ENCODE measurements at places on chromosomes 1 and 21. TPM values are rescaled to one million over a fixed set of nuclear protein-coding genes. Genes with fewer than 3 reads are reported as not detected.
A peak's percentile ranks its signal among the peaks of the same experiment; 100 is the strongest.

GRCh38 chr1:105591681-105592080 is 1464.8 kb upstream of the PRMT6 start:
- no peak for DNase-seq
- no peak overlapping the region for H3K4me3 ChIP-seq
- H3K4me1 ChIP-seq: no peaks in the 10 kb centered on the region
- H3K27me3 ChIP-seq: no peaks in the 10 kb centered on the region
- no peaks in the 10 kb centered on the region for H3K36me3 ChIP-seq

DNA sequence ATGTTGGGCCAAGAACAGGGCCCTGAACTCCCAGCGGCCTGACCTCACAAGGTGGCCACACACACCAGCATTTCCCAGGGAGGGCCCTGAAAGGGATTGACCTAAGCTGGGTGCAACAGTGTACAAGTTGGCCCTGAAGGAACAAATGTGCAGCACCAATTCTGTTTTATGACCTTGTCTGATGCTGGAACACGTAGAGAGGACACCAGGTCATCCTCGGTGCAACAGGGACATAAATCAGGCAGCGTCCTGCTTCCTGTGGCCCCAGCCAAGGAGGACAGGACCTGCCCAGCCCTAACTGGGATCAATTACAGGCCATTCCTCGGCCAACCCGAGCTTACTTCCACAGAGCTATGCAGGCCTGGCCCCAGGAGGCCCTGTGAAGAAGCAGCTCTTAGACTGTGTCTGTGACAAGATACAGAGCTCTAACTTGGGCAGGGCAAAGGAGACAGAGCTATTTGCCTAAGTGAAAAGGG is 12.8 kb upstream of the PHC2 start:
- H3K4me1 ChIP-seq: peaks cover 11% of the 10 kb centered on the region
- no peaks in the 10 kb centered on the region for H3K36me3 ChIP-seq
- no peak overlapping the region for H3K4me3 ChIP-seq
- peaks cover 1% of the 10 kb centered on the region for H3K27me3 ChIP-seq
- no peak for DNase-seq
- no peak overlapping the region for H3K27ac ChIP-seq

DNA sequence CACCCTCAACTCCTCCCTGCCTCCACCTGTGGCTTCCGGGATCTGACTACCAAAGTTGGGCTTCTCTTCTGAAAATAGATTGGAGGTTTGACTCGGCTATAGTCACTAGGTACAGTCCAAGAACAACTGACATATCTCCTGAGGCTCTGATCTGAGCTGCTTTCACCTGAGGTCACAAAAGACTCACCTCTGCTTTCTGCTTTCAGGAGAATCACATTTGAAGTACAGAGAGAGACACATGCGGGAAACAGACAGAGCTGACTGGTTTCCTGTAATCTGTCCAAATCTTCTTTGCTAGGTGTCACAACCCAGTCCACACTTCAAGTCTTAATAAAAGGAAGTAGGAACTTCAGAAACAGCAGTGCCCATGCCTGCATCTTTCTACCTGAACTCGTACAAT is 245.4 kb upstream of the CHRM3 start:
- H3K27me3 ChIP-seq: no peaks in the 10 kb centered on the region
- H3K4me3 ChIP-seq: no peak overlapping the region
- H3K4me1 ChIP-seq: no peaks in the 10 kb centered on the region
- H3K36me3 ChIP-seq: no peaks in the 10 kb centered on the region

GRCh38 chr1:52631759-52632331 is 1.1 kb upstream of the SHISAL2A start:
- peaks cover 2% of the 10 kb centered on the region for H3K27me3 ChIP-seq
- no peak overlapping the region for H3K27ac ChIP-seq
- H3K4me3 ChIP-seq: no peak overlapping the region
- no peaks in the 10 kb centered on the region for H3K36me3 ChIP-seq
- DNase-seq: no peak

GRCh38 chr1:89761901-89762300 is 58.9 kb upstream of the LRRC8D start:
- no peak for DNase-seq
- no peak overlapping the region for H3K27ac ChIP-seq
- peaks cover 38% of the 10 kb centered on the region for H3K27me3 ChIP-seq
- H3K4me3 ChIP-seq: no peak overlapping the region
- H3K4me1 ChIP-seq: peaks cover 31% of the 10 kb centered on the region

- H3K4me1 ChIP-seq: peaks cover 51% of the 10 kb centered on the region
- H3K4me3 ChIP-seq: no peak overlapping the region
- H3K27ac ChIP-seq: no peak overlapping the region
- DNase-seq: peak; percentile 47
- H3K36me3 ChIP-seq: no peaks in the 10 kb centered on the region
- H3K27me3 ChIP-seq: peaks cover 4% of the 10 kb centered on the region
Observed at GRCh38 chr1:155176544-155177071, 3.0 kb downstream of the TRIM46 start.

The OR2T29 gene
- total RNA-seq: not detected

Data from HepG2 (cell line).